ENCODE measurements at places on chromosomes 2 and 18.

- no peak for DNase-seq
Observed at GRCh38 chr2:58634653-58635370, 393.7 kb upstream of the FANCL start.

DNA sequence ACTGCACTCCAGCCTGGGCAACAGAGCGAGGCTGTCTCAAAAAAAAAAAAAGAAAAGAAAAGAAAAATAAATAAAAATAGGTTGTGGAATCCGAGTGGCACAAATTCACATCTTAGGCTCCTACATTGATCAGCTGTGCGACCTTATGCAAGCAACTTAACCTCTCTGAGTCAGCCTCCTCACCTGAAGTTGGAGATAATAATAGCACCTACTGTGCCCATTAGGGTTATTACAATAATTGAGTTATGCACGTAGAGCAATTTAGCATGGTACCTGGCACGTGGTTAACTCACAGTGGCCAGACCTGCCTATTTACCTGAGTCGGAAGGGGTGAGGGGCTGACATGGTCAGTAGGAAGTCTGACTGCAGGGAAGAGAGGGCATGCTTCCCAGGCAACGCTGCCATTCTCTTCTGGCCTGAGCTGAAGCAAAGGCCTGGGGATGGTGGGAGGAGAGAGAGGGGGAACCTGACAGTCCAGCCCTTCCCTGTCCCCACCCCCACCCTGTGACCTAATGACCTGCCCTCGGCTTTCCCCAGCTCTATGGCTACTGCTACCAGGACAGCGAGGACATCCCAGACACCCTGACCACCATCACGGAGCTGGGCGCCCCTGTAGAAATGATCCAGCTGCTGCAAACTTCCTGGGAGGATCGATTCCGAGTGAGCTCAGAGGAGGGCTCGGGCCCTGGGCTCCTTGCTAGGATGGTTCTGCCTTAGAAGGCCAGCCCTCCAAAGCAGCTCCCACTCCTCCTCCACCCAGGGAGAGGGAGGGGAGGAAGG, 5.1 kb downstream of the PKDCC start:
- DNase-seq: no peak

DNA sequence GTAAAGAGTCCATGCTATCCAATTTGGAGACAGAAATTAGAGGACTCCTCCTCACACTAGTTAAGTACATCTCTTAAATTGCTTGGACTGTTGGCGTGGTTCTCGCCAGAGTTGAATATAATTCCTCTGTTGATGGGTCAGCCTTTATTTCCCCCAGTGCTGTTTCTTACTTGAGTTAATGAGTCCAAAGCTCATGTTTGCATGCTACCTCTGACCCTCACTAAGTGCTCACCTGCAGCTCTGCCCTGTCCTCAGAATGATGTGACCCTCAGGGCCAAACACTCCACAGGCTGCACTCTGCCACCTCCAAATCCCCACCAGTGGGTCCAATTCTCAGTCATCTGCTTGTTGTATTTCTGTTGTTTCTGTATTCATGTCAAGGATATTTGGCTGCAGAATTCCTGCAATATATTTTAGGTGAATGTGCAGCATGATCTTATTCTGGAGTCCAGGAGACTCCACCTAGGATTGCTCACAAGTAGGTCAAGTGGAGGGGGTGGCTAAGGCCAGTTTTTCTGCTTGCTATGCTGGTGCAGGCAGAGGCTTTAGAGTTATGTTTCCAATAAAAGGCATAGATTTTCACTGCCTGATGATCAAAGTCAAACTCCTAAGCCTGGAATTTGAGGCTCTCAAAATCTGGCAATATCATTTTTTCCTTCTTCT, 37.8 kb downstream of the RDH14 start:
- DNase-seq: no peak

- DNase-seq: no peak
Observed at GRCh38 chr2:121338281-121338680, 53.3 kb upstream of the TFCP2L1 start.

- DNase-seq: no peak
Observed at GRCh38 chr18:79796016-79796415, 1.7 kb upstream of the KCNG2 start.

GRCh38 chr2:225040856-225041206, 1.4 kb downstream of the DOCK10 start:
- no peak for DNase-seq

DNA sequence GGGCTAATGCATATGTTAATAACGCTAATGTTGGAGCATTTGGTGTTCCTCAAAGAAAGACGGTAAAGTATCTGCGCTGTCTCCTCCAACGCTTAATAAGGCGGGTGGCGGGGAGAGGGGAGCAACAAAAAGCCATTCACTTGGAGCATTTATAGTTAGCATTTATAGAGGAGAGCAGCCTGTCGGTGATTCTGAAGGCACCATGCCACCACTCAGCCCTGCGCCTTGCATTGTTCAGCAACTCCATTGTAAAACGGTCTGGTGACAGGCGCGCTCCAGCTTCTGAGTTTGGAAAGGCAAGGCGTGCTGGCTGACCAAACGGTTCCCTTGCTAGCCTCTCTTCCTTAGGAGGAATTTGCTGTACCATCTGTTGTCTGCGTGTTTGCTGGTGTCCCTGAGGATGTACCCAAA, 83.9 kb downstream of the LYPD1 start:
- DNase-seq: no peak

DNA sequence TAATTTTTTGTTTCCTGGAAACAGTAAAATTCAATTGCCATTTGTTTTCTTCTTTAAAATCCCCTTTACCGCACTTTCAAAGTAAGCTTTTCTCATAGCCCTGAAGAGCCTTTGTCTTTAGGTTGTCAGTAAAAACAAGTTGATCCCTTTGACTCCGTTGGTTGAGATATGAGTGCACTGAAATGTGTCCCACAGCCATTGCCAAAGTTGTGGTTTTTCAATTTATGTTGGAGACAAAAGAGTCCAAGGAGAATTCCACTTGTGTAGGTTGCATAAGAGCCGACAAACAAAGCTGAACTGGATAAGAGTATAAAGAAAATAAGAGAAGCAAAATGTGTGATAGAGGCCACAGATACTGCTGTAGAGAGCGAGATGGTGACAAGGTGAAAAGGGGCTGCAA, 26.1 kb upstream of the HNMT start:
- no peak for DNase-seq

DNA sequence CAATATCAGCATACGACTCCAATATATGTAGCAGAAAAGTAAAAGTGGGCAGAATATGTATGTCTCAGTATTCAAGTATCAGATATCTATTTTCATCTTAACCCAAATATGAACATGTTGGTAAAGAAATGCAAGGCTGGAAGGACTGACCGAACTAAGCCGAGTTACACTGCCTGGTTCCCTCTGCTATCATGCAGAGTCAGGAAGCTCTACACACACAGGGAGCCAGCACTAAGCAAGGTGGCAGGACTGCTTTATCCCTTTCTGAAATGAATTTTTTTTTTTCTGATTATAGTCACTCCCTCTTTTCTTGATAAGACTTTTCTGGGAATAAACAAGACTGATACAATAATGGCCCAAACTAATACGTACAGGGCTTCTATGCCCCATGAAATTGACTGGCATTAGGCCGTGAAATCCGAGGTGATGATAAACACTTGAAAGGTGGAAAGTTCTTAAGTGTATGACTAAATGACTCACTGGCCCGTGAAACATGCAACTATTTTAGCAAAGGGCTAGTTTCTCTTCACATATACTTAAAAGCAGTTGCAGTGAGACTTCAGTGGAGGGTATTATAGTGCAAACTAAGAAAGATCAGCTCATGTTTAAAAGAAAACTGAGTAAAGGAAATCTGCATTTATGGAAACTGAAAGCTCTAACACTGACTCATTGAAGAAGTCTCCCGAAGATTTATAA, 14.9 kb downstream of the DPP4 start:
- no peak for DNase-seq

GRCh38 chr2:192190474-192190873, 4.3 kb downstream of the TMEFF2 start:
- DNase-seq: no peak

DNA sequence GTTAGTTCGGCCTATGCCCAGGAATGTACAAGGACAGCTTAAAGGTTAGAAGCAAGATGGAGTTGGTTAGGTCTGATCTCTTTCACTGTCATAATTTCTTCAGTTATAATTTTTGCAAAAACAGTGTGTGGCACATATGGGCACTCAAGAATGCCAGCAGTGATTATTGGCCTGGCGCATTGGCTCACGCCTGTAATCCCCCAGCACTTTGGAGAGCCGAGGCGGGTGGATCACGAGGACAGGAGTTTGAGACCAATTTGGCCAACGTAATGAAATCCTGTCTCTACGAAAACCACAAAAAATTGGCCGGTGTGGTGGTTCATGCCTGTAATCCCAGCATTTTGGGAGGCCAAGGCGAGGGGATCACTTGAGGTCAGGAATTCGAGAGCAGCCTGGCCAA, 75.7 kb upstream of the MSH2 start:
- no peak for DNase-seq

DNA sequence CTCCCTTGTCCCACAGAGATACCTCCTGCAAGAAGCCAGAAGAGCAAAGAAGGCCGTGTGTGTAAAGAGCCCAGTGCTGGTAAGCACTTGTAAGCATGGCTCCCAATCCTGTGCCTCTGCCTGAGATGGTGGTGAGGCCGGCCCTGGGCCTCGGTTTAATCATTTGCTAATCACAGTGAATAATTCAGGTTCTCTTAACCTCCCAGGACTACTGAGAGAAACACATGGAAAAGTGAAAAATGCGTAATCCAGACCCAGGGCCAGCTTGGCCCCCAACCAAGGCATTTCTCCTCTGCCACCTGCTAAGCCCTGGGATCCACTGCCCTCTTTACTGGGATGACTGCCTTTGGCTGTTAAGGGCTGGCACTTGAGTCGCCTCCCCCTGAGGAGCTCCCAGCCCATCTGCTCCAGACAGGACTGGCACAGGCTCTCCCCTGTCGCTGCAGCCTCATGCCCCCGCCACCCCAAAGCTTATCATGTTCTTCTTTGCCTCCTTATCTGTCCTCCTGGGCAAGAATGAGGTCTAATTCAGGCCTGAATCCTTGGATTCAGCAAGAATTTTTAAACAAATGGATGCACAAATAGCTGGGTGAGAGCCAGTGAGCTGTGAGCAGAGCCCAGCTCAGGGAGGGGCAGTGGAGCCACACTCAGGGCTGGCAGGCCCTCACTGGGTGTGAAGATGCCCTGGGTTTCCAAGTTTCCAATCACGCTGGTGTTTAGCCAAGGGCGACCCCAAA, 193.9 kb upstream of the HS6ST1 start:
- no peak for DNase-seq

GRCh38 chr2:23183733-23184132, 201.2 kb upstream of the KLHL29 start:
- DNase-seq: no peak

GRCh38 chr2:33589444-33589843, 9.7 kb downstream of the FAM98A start:
- no peak for DNase-seq

DNA sequence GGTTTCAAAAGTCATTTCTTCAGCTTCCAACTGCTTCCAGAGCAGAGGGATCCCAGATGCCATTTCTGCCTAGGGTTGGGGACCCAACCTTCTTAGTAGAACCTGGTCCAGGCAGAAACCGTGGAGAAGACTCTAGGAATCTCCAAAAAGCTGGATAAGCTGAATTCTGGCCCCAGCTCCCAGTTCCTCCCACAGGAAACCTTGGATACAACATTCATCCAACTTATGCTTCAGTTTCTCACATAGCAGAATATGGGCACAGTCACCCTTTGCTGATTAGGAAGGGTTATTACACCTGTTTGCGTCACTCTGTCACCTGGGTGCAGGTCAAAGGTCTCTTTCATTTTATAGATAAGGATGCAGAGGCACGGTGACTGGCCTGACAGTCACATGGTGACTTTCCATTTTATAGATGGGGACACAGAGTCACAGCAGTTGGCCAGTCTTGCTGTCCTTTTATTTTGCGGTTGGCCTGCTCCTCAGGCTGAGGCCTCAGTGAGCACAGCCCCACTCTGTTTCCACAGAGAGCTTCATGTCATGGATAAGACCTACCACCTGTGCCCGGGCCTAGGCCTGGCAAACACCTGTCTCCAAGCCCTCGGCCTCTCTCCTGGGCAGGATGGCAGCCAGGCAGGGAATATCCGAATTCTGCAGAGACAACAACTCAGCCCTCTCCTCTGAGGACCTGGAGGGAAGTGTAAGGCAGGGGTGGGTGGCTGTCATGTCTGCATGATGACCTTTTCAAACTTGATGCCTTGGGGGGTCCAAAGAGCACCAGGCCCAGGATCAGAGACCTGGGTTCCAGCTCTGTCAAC, 148.8 kb downstream of the SMAD7 start:
- DNase-seq: no peak

DNA sequence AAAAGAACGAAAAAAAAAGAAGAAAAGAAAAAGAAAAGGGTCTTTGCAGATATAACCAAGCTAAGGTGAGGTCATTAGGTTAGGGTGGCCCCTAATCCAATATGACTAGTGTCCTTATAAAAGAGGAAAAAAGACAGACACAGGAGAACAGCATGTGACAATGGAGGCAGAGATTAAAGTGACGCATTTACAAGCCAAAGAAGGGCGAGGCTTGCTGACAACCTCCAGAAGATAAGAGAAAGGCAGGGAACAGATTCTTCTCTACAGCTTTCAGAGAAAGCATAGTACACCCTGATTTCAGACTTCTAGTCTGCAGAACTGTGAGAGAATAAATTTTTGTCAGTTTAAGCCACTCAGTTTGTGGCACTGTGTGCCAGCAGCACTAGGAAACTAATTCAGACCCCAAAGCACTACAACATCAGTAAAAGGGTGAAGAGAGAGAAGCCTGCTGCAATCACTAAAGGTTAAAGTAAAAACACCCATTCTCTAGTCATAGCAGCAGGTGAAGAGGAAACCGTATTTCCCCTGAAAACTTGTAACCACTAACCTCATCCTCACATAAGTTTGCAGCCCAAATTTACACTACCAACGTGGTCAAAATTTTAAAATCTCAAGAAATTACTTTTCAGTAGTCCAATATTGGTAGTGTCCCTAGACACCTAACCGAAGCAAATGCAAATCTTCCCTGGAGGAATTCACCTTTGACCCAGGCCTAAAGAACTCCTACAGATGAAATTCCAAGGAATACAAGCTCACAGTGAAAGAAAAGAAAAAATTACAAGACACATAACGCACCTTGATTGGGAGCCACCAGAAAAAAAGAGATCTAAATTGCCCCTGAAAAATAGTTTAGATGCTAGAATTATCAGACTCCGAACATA, 17.5 kb downstream of the REEP1 start:
- no peak for DNase-seq

GRCh38 chr18:36629138-36629530, 199.7 kb downstream of the TPGS2 start:
- DNase-seq: no peak

Data from D721Med (cell line).